C1 segment of cervical spinal cord (tissue), 14 donors: ENCODE measurements at places on chromosomes 2 and 18.

DNA sequence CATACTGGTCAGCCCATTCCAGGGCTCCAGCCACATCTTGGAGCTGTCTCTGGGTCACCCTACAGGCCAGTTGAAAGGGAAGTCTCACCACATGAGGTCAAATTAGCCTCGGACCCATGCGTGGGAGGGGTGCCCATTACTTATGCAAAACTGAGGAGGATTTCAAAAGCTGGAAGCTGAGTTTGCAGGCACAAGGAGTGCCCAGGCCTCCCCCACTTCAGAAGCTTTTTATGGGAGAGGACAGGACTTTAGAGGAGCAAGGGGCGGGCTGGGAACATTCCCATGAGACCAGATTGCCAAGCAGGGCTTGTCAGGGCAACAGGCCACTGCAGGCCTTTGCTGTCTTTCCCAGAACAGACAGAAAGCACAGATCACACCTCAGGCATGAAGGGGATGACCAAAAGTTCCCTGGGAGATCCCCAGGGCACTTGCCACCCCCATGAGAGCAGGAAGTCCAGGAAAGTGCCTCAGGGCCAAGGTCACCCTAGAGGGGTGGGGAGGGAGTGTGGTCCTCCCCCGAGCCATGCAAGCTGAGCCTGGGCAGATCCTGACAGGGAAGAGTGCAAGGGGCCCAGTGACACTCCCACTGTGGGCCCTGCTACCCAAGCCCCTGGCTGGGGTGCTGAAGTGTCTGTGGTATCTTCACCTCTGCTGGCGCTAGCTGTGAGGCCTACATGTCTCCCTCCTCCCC lies 267.7 kb downstream of the BCL11A start:
- DNase-seq = no peak

- no peak for DNase-seq
These were observed 11.0 kb upstream of the ALPK2 start for GRCh38 chr18:58639751-58640427.

DNA sequence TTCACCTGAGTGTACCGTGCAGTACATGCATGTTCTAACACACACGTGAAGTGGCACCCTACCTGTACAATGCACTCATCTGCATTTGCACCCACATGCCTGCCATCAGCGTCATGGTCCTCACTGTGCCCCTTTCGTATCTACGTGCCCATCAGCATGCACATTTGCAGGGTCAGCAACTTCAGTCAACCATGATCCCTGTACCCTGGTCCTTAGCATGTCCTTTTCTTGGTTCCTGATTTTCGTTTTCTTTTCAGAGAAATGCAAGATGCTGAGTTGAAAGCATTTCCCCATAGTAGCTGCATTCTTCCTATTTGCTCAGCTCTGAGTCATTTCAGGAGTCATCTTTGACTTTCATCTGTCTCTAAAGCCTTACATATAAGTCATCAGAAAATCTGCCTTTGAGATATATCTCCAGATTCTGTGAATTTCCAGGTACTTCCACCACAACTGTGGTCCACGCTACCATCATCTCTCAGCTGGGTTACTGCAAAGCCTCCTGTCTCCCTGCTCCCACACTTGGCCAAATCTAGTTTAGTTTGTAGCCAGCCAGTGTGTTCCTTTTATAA lies 14.7 kb upstream of the PUM2 start:
- no peak for DNase-seq

GRCh38 chr2:11298592-11298991 lies 45.8 kb downstream of the ROCK2 start:
- DNase-seq = no peak

- DNase-seq = no peak
These were observed 201.2 kb upstream of the PIK3C3 start for GRCh38 chr18:41753826-41754225.

DNA sequence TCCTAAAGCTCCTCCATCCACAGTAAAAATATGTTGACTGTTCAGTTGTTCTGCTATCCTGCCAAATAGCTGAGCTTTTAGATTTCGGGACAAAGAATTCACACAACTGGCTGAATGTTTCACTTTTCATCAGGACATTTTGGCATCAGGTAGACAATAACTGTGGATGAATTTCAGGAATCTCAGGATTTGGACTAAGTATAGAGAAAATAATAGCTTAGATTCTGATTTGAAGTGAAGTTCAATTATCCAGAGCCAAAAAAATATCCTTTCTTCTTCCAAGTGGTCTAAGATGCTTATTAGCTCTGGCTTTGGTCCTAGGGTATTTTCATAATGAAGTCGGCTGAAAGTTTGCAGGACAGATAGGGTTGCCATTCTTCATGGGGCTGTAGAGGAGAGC lies 16.1 kb downstream of the KCNE4 start:
- no peak for DNase-seq

- no peak for DNase-seq
These were observed 162.1 kb upstream of the TFPI start for GRCh38 chr2:187716301-187716700.

DNA sequence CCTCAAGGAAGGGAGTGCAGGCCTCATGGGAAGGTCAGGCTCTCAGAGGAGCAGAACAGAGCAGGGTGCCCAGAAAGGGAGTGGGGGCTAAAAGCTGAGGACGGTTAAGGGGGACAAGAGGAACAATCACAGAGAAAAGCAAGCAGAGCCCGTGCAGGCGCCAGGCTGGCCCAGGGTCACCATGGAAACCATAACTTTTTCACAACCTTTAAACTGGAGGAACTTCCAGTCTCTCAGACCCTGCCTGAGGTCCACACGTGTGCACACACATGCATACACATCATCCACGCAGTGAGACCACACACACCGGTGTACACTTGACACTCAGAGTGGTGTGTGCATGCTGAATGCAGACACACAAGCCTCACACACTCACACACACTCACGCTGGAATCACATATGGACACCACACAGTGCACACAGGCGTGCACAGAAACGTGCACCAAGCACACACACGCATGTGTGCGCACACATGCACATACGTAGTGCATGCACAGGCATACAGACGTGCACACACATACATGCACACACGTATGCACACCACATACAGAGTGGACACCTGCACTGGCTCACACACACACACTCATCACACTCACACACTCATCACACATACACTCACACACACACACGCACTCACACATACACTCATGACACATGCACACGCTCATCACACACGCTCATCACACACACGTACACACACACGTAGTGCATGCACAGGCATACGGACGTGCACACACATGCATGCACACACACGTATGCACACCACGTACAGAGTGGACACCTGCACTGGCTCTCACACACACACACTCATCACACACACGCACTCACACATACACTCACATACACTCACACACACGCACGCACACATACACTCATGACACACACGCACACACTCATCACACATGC lies 37.2 kb upstream of the SNED1 start:
- no peak for DNase-seq

DNA sequence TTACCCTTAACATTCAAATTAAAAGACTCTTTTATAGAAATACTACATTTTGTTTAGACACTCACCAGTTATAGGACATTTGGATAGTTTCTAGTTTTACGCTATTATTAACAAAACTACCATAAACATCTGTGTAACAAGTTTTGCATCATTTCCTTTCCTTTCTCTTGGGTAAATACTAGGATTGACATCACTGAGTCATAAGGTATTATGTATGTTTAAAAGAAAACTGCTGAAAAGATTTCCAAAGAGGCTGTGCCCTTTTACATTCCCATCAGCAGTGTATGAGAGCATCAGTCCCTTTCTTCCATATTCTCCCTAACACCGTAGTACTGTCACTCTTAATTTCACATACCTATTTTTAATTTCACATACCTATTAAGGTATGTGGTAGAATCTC lies 130.6 kb downstream of the USP34 start:
- no peak for DNase-seq

- peak; percentile 13 for DNase-seq
These were observed 86.8 kb upstream of the DNER start for GRCh38 chr2:229800997-229801754.

GRCh38 chr2:37500031-37500430 lies 155.6 kb downstream of the QPCT start:
- no peak for DNase-seq

DNA sequence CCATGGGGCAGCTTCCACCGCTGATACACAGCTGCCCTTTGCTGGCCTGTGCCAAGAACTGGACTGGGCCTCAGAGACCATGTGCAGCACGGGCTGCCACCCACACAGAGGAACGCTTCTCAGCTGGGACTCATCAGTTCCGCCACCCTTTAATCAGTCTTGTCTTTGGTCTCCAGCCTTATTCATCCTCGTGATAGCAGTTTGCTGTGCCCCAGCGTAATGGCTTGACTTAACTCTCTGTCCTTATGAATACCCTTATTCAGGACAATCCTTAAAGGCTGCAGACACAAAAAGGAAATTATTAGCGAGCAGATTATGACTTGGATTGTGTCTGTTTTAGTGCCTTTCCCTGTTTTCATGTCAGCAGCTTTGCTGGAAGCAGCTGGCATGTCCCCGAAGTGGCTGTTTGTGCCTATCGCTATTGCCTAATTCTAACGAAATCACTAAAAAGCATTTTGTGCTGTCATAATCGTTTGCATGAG lies 108.9 kb upstream of the DAPL1 start:
- DNase-seq = peak; percentile 35

GRCh38 chr2:42987112-42987922 lies 194.9 kb upstream of the HAAO start:
- no peak for DNase-seq

- DNase-seq = no peak
These were observed 357.8 kb upstream of the CDH20 start for GRCh38 chr18:60975420-60975819.

DNA sequence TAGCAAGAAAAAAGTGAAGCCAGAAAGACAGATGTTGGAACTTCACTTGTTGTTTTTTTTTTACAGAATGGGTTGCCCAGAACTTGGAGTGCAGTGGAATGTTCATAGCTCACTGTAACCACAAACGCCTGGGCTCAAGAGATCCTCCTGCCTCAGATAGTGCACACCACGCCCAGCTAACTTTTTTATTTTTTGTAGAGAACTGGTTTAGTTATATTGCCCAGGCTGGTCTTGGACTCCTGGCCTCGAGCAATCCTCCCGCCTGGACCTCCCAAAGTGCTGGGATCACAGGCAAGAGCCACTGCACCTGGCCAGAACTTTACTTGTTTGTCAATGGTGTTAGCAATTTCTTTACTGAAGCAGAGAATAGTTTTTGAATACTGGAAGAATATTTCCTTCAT lies 11.9 kb upstream of the ASPRV1 start:
- no peak for DNase-seq

- DNase-seq = no peak
These were observed 680 bp upstream of the LBH start for GRCh38 chr2:30230497-30231211.

DNA sequence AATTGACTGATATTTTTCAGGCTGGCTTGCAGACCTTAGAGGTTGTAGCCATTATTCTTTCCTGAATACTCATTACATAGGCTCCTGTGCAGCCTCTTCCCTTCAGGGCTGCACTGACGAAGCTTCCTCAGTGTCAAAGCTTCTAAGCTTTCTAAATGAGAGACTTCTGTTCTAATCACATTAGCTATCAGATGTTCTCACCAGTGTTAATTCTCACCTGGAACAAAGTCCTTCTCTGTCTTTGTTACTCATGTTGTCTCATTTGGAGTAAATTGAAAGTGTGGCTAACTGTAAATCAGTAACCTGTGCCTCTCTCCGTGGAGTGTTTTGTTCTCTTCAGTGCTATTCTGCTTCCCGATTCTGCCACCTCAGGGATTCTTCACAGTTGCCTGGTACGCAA lies 76.9 kb downstream of the MC4R start:
- DNase-seq = no peak

DNA sequence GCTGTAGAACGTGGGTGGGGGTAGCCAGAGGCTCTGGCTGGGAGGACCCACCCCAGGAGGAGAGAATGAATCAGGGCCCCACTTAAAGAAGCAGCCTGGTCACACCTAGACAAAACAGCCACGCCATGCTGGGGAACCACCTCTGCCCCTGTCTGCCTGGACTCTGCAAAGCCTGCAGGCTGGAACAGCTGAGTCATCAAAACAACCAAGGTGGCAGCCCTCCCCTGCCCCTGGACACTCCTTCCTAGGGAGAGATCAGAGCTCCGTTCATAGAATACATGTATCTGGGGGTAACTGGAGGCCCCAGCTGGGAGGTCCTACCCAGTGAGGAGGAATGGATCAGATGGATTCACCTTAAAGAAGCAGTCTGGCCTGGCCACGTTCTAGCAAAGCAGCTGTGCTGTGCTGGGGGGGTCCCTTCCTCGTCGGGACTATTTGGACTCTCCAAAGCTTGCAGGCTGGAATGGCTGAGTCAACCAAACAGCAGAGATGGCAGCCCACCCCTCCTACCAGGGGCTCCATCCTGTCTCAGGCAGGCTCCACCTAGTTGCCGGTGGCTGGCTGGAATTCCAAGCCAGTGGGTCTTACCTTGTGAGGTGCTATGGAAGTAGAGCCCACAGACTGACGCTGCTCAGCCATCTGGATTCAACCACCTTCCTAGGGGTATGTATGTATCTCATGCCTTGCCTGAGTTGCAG lies 50.5 kb upstream of the NT5C1B start:
- no peak for DNase-seq

- DNase-seq = no peak
These were observed 99.6 kb downstream of the ATAD2B start for GRCh38 chr2:23827287-23827686.

DNA sequence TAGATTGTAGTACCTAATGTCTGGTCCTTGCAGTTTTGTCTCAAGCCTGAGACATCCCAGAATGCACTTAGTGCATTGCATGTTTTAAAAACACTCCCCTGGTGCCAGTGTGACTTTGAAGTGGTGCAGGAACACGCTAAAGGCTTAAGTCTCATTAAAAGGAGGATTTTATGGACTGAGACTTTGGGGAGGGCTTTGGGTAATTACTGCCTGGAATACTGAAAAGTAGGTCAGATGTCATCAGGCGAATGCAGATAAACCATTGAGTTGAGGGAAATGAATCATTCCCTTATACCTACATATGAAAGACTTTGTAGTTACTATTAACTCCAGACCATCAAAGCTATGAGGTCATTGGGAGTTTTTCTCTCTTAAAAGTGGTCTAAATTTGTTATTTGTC lies 3.0 kb upstream of the OSBPL1A start:
- DNase-seq = no peak

- no peak for DNase-seq
These were observed 19.4 kb upstream of the NFE2L2 start for GRCh38 chr2:177283906-177284305.

DNA sequence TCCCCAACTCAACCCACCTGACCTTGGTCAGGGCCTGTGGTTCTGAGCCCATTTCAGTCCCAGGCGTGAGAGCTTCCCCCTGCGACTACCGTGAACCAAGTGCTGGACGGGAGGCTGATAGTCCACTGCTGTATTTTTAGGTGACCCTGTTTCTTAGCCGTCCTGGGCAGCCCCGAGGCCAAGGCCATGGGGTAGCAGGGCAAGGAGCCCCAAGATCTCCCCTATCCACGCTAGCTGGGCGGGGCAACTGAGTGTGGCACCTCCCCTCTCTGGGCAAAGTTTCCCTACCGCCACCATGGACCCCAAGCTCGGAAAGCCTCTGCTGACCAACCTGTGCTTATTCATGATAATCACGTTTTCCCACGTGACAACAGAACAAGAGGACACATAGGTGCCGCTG lies 583 bp upstream of the KLHL30 start:
- no peak for DNase-seq

GRCh38 chr2:234026693-234027254 lies 23.7 kb upstream of the SPP2 start:
- no peak for DNase-seq

- no peak for DNase-seq
These were observed 116.5 kb upstream of the REG3G start for GRCh38 chr2:78908973-78909372.
